Progenitor cell of endocrine pancreas (in vitro differentiated cells): ENCODE measurements at places on chromosomes 3 and 15. TPM values are rescaled to one million over a fixed set of nuclear protein-coding genes. Genes with fewer than 3 reads are reported as not detected.
A peak's percentile ranks its signal among the peaks of the same experiment; 100 is the strongest.

The ACOX2 gene
- total RNA-seq: 11.7 and 12.8 TPM in 2 replicates

The WWTR1 gene
- 15.0 and 18.1 TPM in 2 replicates for total RNA-seq

The LRRC31 gene
- total RNA-seq: 0.67 and 1.2 TPM in 2 replicates

The LXN gene
- total RNA-seq: 12.3 and 13.3 TPM in 2 replicates

GRCh38 chr3:71591101-71591500 lies 7.6 kb upstream of the FOXP1 start:
- H3K4me1 ChIP-seq: peaks cover 5% of the 10 kb centered on the region
- H3K27me3 ChIP-seq: no peaks in the 10 kb centered on the region
- DNase-seq: no peak
- H3K27ac ChIP-seq: no peak overlapping the region

DNA sequence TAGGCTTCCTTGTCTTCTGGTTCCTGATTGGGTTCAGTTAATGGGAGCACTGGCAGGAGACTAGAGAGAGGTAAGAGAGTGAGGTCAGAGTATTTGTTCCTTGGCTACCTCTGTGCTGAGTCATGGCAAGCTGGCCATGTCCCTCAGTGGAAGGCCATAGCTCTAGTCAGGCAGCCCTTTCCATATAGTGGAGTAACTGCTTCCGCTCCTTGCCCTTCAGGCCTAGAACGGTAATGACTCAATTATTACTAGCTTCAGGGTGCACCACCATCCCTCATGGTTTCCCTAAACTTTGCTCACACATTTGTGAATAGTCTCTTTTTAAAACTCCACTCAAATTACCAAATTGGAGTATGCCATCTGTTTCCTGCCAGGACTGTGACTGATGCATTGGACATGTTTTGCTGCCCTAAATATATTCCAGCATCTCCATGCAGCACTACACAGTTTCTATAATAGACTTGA lies 10.5 kb upstream of the ANO10 start:
- H3K4me3 ChIP-seq: no peak overlapping the region
- H3K4me1 ChIP-seq: peaks cover 5% of the 10 kb centered on the region
- H3K27ac ChIP-seq: no peak overlapping the region
- DNase-seq: no peak

- no peak overlapping the region for H3K4me3 ChIP-seq
- no peak for DNase-seq
- H3K36me3 ChIP-seq: peaks cover 19% of the 10 kb centered on the region
- H3K4me1 ChIP-seq: peaks cover 16% of the 10 kb centered on the region
- no peaks in the 10 kb centered on the region for H3K27me3 ChIP-seq
These were observed 4.0 kb downstream of the AP2M1 start for GRCh38 chr3:184178521-184179138.

DNA sequence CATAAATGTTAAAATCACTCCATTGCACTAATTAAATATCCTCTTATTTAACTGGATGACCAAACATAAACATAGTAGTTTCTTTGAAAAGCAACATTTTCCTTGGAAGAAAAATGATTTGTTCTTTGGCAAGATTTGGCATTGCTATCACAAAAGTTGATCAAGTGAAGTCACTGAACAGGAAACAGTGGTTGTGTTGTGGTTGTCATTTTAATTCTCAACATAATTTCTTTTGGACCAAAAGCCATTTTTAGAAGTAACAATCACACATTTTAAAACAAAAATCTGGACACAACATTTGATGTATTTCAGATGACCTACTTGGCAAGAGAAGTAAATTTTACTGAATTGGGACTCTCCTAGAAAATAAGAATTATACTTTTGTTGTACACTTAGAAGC lies 872.3 kb downstream of the ROBO1 start:
- DNase-seq: no peak
- H3K36me3 ChIP-seq: peaks cover 7% of the 10 kb centered on the region
- no peak overlapping the region for H3K4me3 ChIP-seq
- H3K4me1 ChIP-seq: peaks cover 19% of the 10 kb centered on the region
- H3K27me3 ChIP-seq: no peaks in the 10 kb centered on the region
- H3K27ac ChIP-seq: no peak overlapping the region

GRCh38 chr15:92979011-92979701 lies 79.0 kb downstream of the CHD2 start:
- H3K36me3 ChIP-seq: peaks cover 26% of the 10 kb centered on the region
- H3K27me3 ChIP-seq: no peaks in the 10 kb centered on the region
- H3K4me3 ChIP-seq: no peak overlapping the region

- peaks cover 11% of the 10 kb centered on the region for H3K4me1 ChIP-seq
- peak overlapping the region; percentile 80 for H3K27ac ChIP-seq
- DNase-seq: peak; percentile 57
These were observed 99.3 kb downstream of the BDH1 start for GRCh38 chr3:197456261-197457091.

DNA sequence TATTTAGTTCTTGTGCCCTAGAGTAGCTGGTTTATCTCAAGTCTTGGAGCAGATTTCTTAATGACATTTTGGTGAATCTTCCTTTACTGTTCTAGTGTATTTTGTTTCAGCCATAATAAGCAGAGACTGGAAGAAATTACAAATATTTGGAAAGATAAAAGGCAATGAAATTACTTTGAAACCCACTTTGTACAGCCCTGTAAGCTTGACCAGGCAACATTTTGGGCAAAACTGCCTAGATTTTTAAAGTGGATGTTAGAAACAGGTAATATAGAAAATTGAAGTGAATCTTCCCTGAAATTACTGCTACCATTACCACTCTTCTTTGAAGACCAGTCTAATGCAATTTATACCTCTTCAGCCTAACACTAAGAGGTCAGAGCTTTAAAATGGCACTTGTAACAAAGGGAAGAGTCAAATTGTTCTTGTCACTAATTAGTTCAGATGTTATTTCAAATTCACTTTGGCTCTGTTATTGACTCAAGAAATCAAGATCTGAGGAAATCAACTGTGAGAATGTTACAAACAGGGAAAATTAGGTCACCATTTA lies 589.4 kb downstream of the NLGN1 start:
- no peak overlapping the region for H3K4me3 ChIP-seq
- H3K27me3 ChIP-seq: no peaks in the 10 kb centered on the region
- no peak overlapping the region for H3K27ac ChIP-seq
- H3K36me3 ChIP-seq: no peaks in the 10 kb centered on the region
- no peak for DNase-seq

- no peak overlapping the region for H3K4me3 ChIP-seq
- H3K27ac ChIP-seq: peak overlapping the region; percentile 49
- H3K36me3 ChIP-seq: peaks cover 18% of the 10 kb centered on the region
These were observed 66.1 kb upstream of the VGLL4 start for GRCh38 chr3:11709782-11710181.

- H3K36me3 ChIP-seq: no peaks in the 10 kb centered on the region
- no peak overlapping the region for H3K27ac ChIP-seq
- DNase-seq: no peak
- H3K27me3 ChIP-seq: no peaks in the 10 kb centered on the region
- no peak overlapping the region for H3K4me3 ChIP-seq
These were observed 118.3 kb downstream of the TIGIT start for GRCh38 chr3:114411811-114412803.
